NCI-H1105 (cell line): ENCODE measurements at places on chromosomes 5 and 9.

- DNase-seq: no peak
Observed at GRCh38 chr5:172959824-172960799, 888 bp downstream of the RPL26L1 start.

- DNase-seq: no peak
Observed at GRCh38 chr9:27431543-27432147, 92.4 kb upstream of the IFNK start.

- no peak for DNase-seq
Observed at GRCh38 chr5:57412680-57413079, 69.9 kb downstream of the ACTBL2 start.

DNA sequence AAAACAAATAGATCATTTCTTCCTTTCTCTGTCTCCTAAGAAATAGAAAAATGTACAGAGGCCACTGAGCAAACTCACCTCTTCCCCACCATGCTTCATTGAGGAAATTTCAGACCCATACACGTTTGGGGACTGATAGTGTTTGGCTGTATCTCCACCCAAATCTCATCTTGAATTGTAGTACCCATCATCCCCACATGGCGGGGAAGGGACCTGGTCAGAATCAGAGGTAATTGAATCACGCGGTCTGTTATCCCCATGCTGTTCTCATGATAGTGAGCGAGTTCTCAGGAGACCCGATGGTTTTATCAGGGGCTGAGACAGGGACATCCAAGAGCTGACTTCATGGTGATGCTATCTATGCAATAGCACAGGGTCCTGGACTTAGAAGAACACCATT is 1655.8 kb downstream of the MAT2B start:
- no peak for DNase-seq

- DNase-seq: no peak
Observed at GRCh38 chr9:114516913-114517312, 11.6 kb upstream of the WHRN start.

GRCh38 chr5:81815321-81815720 is 64.4 kb upstream of the SSBP2 start:
- DNase-seq: no peak

- peak; percentile 10 for DNase-seq
Observed at GRCh38 chr9:113712053-113712452, 164.1 kb upstream of the ZNF618 start.

DNA sequence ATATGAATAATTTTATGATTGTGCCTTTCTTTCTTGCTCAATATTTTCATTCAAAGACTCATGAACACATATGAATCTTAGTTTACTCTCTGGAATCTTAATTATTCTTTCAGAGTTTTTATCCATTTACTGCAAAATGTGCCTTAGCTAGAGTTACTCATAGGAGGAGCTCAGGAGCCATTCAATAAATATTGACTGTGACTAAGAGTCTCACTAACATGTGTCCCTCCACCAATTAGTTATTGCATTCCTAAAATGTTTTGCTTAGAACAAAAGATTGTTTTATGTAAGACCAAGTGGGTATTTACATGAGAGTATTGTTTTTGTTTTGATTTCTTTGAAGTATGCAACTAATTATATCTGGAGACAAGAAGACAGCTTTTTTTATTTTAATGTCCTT is 218.4 kb upstream of the MAST4 start:
- no peak for DNase-seq

DNA sequence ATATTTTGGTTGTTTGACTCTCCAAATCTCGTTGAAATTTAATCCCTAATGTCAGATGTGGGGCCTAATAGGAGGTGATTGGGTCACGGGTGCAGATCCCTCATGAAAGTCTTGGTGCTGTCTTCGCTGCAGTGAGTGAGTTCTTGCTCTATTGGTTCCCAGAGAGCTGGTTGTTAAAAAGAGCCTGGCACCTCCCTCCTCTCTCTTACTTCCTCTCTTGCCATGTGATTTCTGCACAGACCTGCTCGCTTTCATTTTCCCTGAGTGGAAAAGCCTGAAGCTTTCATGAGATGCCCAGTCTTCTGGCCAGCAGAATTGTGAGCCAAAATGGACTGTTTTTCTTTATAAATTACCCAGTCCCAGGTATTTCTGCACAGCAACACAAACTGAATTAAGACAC is 221.6 kb downstream of the MAT2B start:
- DNase-seq: no peak

DNA sequence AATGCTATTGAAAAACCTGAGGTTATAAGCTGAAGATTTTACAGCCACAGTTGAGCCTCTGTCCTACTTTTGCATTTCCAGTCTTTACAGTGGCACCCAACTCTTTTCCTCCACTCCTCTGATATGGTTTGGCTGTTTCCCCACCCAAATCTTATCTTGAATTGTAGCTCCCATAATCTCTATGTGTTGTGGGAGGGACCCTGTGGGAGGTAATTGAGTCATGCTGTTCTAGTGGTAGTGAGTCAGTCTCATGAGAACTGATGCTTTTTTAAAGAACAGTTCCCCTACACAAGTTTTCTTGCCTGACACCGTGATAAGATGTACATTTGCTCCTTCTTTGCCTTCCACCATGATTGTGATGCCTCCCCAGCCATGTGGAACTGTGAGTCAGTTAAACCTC is 646.1 kb upstream of the SEMA6A start:
- DNase-seq: no peak
